Astrocyte of the cerebellum (primary cell): ENCODE measurements at places on chromosomes 2 and 18.

GRCh38 chr2:157751462-157752058 lies 122.9 kb upstream of the ACVR1C start:
- peak; percentile 66 for DNase-seq

GRCh38 chr2:71694501-71695234 lies 241.3 kb downstream of the DYSF start:
- no peak for DNase-seq

DNA sequence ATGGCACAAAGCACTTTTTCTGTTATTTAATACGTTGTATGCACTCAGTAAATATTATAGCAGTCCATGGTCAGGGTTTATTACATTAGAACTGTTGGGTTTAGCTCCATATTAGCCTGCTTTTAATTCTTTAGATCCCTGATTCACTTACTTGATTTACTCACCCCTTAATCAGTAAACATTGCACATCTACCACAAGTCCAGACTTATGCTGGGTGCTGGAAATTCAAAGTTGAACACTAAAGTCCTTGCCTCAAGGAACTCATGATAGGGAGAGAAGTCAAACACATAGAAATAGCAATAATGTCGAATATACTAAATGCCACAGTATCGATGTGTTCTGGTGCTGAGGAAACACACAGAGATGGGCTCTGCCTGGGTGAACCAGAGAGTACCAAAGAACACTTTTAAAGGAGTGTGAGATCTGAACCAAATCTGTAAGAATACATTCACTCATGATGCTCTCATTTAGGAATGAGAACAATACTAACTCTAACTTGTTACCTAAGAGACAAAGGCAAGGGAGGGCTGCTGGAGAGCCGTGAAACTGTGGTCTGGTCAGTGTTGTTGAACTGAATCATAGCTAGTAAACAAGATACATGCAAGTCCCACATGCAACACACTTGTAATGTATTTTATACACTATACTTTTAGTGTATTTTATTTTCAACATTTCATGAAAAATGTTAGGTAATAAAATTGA lies 4.9 kb downstream of the STAT4 start:
- DNase-seq, result no peak

DNA sequence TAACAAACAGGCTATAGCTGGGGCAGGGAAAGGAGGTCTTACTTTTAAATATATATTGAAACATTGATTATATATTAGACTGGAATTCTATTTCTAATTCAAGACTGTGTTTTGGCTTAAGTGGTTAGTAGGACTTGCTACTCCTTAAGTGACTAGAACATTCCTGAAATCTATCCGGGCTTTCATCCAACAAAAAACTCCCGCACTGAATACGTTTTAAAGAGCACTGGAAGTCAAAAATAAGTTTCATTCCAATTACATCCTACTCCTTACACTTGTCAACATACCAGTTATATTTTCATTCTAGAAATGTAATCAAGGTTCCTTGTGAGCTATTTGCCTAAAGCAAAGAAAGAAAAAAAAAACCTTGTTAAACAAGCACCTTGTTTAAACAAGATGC lies 204.6 kb downstream of the SP3 start:
- peak; percentile 56 for DNase-seq

DNA sequence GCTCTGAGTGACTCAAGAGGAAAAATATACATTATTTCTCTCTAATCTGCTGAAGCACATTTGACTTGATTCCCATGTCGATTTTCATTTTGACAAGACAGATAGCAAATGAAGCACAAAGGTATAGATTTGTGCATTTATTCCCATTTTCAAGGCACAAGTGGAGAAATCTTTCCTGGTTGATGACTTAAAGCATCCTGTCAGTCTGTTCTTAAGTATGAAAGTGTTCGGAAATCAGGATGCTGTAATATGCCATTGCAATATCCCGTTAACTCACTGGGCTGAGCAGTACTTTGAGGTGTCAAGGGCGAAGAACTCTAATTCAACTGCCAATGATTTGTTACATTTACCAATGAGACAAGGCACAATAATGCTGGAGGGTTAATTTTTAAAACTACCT lies 185.2 kb upstream of the LRP1B start:
- no peak for DNase-seq

GRCh38 chr2:6441800-6442199 lies 423.9 kb downstream of the CMPK2 start:
- DNase-seq, result no peak
